ENCODE measurements at places on chromosomes 1 and 21.

GRCh38 chr21:20968391-20968790 lies 29.8 kb upstream of the NCAM2 start:
- DNase-seq = no peak

GRCh38 chr21:42849759-42850412 lies 29.5 kb downstream of the WDR4 start:
- no peak for DNase-seq

GRCh38 chr1:155219592-155220031 lies 11.1 kb downstream of the MTX1 start:
- no peak for DNase-seq

- no peak for DNase-seq
These were observed 25.5 kb upstream of the SARS1 start for GRCh38 chr1:109188200-109188599.

DNA sequence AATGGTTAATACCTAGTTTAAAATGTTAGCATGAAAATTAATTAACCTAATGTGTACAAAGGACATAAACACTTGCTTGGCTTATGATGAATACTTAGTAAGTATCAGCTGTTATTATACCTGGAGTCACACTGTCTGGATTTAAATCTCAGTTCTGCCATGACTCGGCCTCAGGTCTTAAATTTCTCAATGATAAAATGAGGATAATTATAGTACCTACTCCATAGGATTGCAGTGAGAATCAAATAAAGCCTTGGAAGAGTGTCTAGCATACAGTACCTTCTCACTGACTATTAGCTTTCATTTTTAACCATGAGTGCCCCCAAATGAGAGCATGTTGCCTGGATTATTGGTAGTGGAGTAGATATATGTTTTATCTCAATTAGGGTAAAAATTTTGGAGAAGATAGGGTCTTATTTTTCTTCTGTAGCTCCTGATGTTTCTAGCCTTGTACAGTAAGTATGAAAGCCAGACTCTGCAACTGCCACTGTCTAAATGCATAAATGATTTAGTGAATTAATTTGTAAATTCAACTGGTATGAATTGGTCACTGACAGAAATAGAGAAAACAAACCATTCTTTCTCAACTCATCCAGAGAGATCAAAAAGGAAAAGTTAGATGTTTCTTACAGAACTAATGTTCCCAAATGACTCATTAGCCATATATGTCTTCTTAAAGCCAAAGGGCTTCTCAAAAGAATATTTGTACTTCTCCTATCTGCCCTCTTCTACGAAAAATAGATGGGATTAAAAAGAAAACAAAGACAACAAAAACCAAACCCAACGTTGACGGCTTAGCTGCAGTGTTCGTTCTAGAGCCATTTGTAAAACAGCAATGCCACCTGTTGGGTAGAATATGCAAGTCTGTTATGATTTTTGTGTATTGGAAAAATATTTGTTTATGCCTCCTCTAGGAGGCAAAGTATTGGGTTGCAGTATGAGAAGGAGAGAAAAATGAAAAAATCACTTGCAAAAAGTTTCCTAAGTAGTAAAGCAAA lies 53.8 kb upstream of the MROH9 start:
- peak; percentile 23 for DNase-seq

- DNase-seq = no peak
These were observed 57.4 kb upstream of the C1orf21 start for GRCh38 chr1:184329245-184329953.

DNA sequence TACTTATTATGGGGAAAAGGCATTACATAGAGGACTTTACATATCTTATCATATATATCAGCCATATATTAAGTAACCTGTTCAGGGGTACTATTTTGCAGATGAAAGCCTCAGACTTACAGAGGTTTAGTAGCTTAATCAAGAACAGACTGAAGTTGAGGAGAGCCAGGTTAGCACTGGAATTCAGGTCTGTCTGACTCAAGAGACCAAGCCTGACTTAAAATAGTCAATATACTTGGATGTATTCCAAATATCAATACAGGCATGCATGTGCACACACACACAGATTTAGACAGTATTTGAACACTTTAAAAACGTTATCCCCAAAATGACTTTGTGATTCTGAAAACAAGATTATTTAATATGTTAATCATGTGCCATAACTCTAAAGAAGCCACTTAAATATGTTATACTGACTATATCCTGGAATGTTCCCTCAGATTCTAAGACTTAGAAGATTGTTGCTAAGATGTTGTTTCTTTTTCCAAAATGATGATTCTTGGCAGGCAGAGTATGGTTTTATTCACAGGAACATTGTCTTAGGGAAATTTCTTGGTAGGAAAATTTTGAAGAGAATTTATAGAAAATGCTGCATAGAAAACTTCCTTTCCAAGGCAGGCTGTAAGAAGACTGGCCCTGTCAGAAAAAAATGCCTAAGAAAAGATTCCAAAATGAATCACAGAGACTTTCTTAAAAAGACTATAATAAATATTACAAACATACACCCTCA lies 61.6 kb downstream of the ADAMTS1 start:
- no peak for DNase-seq

GRCh38 chr1:239434181-239434580 lies 47.8 kb downstream of the CHRM3 start:
- no peak for DNase-seq

GRCh38 chr1:14254251-14254650 lies 344.2 kb upstream of the KAZN start:
- DNase-seq = no peak

- no peak for DNase-seq
These were observed 138.7 kb downstream of the RUNX1 start for GRCh38 chr21:34910396-34910795.

DNA sequence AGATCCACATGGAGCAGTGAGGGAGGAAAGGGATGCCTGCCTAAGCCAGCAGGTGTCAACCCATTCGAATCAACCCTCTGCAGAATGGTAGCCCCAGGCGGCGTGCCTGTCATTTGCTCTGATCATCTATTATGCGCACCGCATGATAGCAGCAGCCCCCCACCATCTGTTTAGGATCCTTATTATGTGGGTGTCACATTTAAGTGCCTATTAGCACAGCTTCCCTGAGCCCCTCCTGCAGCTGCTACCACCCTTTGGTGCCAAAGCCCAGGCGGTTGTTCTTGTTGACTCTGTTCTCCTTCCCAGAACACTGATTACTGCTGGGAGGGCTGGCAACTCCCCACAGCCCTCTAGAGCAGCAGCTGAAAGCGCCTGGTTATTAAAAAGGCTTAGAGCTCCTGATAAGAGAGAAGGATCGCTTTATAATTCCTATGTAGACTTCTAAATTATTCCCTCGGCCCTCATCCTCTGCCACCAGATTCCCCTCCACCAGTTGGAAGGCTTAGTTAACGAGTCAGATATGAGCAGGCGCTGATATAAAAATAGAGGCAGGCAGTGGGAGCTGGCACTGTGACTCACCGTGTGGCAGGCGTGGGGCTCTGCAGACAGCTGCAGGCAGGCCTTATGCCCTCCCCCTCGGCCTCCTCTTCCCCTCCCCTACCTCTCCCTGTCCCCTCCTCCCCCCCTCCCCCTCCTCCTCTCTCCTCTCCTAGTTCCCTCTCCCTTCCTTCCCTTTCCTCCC lies 23.0 kb downstream of the ACTA1 start:
- peak; percentile 90 for DNase-seq

GRCh38 chr1:174995916-174996315 lies 3.8 kb upstream of the CACYBP start:
- no peak for DNase-seq

DNA sequence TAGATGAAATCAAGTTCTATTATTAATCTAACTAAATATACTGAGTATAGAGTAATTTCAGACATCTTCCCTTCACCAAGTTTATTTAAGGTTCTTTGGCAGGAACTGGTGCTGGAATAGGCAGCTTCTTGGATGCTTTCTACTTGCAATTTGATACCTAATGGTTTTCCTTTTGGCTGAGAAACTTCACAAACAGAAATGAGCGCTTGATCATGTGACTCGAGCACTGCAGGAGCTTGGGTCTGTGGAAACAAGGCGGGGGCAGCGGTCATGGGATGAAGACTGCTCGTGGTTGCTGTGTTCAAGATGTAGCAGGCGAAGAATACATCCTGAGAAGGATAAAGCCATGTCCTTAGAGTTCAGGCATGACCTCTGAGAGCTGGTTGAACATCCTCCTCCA lies 136.8 kb downstream of the PTPRC start:
- DNase-seq = peak; percentile 79

- no peak for DNase-seq
These were observed 49.8 kb downstream of the SLC35D1 start for GRCh38 chr1:67004176-67004575.

GRCh38 chr1:220990427-220991339 lies 111.4 kb downstream of the HLX start:
- no peak for DNase-seq

DNA sequence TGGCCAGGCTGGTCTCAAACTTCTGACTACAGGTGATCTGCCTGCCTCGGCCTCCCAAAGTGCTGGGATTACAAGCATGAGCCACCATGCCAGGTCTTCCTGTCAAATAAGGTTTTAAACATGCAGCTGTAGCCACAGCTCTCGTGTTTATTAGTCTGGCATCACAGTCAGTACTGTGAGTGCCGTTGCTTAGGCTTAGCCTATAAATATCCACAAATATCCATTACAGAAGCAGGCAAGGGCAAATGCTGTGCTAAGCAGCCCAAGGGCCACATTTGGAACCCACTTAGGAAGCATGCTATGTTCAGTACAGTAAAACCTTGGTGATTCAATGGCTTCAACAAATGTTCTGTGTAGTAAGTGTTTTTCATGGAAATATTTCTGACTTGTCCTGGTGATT lies 75.9 kb downstream of the KIF1B start:
- DNase-seq = no peak

- no peak for DNase-seq
These were observed 24.8 kb upstream of the MUTYH start for GRCh38 chr1:45365051-45365450.

DNA sequence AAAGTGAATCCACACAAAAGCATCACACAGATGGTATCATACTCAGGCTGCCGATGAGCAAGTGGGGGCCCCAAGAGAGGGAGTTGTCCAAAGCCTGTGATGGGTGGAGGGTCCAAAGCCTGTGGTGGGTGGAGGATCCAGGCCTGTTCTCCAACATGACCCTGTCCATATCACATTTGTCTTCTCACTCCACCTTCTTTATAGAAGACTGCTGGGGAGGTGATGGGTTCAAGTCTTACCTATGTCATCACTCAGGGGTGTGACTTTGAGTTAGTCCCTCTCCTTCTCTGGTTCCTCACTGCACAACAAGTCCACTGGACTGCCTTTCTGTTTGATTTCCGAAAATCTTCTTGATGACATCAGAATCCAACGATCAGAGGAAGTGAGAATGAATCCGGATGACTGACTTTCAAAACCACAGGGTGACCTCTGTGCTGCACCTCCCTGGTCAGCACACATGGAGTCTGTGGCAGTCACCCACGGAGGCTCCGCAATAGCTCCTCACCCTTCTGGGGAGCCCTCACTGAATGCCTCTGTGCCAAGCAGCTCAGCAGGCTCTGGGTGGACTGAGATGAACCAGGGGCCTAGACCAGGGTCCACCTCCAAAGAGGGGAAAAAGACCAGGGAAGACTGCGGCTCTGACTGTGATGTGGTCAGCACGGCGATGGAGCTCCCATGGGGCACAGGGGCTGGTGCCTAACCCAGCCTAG lies 166.8 kb downstream of the HIVEP3 start:
- DNase-seq = no peak

GRCh38 chr1:168520052-168520751 lies 23.6 kb downstream of the XCL2 start:
- DNase-seq = no peak

DNA sequence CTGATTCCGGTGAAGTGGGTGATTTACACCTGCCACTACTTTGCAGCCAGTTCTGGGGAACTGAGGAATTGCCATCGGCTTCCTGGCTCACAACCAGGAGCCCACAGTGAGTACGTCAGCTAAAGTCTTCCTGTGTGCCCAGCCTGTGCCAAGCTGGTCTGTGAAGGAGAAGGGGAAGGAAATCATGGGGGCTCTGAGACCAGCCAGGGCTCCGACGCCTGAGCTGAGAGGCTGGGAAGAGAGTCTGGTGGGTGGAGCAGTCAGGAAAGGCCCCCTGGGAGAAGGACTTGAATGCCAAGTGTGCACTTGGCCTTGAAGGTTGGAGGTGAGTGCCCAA lies 1.2 kb downstream of the LURAP1 start:
- DNase-seq = no peak

- no peak for DNase-seq
These were observed 40.4 kb downstream of the CD55 start for GRCh38 chr1:207361889-207362288.

- DNase-seq = no peak
These were observed 69.3 kb upstream of the QSOX1 start for GRCh38 chr1:180085331-180085730.

DNA sequence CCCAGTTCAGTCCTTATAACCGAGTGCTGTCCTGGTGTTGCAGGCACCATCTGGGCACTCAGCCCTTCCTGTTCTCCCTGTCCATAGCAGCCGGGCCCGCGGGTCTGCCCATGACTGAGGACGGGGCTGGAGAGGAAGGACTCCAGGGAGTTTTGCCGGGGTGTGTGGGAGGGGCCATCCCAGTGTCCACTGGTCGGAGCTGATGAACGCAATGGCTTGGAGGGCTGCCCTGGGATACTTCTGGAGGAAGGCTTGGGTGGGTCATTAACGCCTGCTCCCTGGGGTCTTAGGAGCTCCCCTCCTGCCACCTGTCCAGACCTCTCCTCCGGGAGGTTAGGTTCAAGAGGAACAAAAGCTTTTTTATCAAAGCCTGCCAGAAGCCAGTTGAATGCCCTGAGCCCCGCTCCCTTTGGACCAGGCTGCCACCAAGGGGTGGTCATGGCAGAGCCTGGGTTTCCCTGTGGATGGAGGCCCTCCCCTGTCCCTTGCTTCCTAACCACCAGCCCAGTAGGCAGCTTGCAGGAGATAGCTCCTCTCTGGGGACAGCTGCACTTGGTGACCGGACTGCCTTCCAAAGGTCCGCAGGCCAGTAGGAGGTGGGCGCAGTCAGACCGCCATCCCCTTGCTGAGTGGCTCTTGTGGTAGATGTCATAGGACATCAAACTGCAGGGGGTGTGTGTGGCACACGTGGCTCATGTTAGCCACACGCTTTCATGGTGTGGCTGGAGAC lies 61.3 kb downstream of the TRIM11 start:
- no peak for DNase-seq

GRCh38 chr1:226017070-226017469 lies 17.9 kb upstream of the SDE2 start:
- DNase-seq = no peak

GRCh38 chr1:100383743-100384405 lies 31.6 kb downstream of the CDC14A start:
- no peak for DNase-seq

- DNase-seq = no peak
These were observed 12.6 kb downstream of the LRRC8D start for GRCh38 chr1:89833183-89834082.

DNA sequence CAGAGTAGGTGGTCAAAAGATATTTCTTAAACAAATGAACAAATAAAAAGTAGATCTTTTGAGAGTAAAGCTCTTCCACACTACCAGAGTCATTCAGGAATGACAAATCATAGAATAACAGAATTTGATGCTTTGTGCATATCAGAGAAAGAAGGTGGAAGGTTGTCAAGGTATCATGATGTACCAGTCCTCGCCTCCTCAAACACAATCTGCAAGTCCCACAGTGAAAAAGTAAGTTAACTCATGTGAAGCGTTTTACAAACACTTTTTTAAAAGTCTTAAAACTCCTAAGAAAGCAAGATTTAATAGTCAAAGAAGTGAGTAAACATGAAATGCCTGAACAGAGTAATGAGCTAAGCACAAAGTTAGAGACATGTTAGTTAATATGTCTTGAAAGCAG lies 2.5 kb upstream of the RGS4 start:
- DNase-seq = no peak

GRCh38 chr1:66351913-66352312 lies 182.0 kb upstream of the SGIP1 start:
- no peak for DNase-seq
